ENCODE measurements at places on chromosomes 12 and 14.

- DNase-seq: no peak
Measured at GRCh38 chr12:55955800-55956508, 9.9 kb downstream of the PMEL start.

DNA sequence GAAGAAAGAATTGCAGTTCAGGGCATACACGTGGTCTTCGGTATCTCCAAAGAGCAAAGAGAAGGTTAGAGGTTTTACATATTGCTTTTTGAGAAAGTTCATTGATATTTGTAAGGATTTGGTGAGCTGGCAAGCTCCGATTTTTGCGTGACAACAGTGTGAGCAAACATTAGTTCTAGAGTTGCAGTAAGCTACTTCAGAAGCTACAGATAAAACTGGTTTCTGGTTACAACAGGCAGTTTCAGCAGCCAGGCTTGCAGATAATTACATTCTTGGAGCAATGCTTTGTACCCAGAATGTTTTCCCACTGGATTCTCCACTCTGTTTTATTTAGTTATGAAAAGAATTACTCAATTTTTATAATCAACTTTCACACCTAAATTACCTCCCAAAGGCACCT is 28.2 kb downstream of the KLRK1 start:
- DNase-seq: no peak

DNA sequence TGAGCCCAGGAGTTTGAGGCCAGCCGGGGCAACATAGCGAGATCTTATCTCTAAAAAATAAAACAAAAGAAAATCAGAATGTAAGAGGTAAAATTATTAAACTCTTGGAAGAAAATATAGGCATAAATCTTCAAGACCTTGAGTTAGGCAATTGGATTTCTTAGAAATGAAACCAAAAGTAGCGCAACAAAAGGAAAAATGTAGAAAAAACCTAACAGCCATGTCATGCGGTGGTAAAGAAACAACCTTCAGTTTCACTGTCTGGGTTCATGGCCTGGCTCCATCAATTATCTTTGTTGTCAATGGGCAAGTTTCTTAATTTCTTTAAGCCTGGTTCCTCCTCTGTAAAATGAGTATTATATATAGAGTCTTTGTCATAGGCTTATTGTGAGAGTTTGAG is 5.6 kb upstream of the GCH1 start:
- no peak for DNase-seq

DNA sequence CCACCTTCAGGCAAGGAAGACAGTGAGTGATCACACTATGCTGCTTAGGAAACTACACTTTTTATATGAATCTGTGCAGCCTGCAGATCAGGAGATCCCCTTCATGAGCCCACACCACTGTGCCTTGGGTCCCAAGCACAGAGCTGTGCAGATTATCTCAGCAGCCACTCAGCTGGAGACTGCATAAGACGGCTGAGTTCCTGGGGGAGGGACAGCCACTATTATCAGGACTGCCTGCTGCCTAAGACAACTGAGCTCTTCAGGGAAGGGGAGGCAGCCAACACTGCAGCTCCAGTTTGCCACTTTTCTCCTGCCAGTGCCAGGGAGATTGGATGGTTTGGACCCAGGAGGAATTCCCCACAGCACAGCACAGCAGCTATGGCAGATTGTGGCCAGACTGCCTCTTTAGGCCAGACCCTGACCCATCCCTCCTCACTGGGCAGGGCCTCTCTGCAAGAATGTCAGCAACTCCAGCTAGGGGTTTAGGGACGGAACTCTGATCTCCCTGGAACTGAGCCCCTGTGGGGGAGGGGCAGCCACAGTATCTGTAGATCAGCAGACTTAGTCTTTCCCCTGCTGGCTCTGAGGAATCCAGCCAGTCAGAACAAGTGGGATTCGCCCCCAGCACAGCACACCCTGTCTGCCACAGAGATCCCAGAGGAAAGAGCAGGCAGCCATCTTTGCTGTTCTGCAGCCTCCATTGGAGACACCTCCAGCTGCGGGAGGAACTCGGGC is 141.3 kb downstream of the KLHL28 start:
- no peak for DNase-seq

DNA sequence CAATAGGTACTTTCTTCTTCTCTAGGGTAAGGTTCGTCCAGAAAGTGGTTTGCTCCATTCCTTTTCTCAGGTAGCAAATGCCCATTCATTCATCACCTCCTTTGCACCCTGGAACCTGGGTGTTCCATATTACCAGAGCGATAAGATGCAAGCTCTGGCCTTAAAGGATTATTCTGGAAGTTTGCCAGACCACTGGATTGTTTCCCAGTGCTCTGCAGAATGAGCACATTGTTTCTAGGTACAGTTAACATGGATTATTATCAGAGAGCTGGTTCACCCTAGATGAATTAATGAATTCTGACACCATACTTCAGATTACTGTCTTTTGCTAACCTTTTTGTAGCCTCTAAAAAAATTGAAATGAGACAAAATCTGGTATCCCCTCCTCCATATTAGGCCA is 170.9 kb upstream of the BMP4 start:
- no peak for DNase-seq

- DNase-seq: no peak
Measured at GRCh38 chr12:5043589-5044419, at the start of gene KCNA5. Gene KCNA5, plus strand, starts transcription at chr12:5043879. Its CDS starts 269 bp downstream, at chr12:5044148.

DNA sequence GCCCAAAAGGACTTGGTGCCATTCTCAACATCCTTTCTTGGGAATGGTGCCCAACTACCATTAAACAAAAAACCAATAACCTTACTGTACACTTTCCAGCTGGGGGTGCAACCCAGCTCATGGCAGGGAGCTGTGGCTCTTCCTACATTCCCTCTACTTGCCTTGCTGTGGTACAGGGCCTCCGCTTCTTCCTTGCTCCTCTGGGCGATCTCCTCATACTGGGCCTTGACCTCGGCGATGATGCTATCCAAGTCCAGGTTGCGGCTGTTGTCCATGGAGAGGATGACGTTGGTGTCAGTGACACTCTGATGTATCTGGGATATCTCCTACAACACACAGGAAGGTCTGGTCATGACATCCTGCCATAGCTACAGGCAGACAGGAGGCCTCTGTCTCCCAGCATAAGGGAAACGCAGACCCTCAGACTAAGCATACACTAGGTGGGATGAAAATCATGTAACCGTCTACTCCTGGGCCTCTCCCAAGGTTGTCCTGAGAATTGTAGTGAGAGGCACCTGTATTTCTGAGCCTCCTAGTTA is 3.9 kb downstream of the KRT2 start:
- no peak for DNase-seq

DNA sequence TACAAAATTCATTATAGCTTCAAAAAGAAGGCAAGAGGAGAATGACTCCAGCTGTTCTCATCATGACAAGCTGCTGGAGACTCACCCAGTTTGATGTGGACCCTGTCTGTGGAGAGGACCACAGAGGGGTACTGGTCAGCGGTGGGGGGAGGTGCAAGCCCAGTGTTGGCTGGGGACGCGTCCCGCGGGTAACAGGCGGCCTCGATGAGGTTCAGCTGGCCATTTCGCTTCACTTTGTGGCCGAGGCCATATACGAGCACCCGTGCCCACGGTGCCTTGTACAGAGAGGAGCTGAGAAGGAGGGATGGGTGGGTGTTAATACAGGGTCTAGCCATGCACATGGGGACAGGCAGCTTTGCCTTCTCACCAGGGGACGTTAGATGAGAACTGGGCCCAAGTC is 67.1 kb downstream of the TRAFD1 start:
- DNase-seq: no peak

DNA sequence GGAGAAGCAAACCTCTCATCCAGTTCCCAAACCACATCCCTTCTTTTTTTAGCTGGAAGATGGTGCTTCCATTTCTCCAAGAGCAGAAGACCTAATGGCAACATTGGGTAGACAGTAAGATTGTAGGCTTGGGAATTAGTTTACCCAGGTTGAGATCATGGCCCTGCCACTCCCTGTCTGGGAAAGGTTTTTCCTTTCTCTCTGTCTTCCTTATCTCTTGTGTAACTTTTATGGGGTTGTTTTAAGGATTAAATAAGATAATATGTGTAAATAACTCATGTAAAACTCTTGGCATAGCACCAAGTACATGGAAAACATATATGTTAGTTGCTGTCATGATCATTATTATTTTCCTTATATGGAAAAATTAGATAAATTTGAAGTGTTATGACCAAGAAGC is 23.2 kb upstream of the PSMA6 start:
- no peak for DNase-seq

- DNase-seq: peak; percentile 25
Measured at GRCh38 chr14:102323102-102323501, 3.6 kb downstream of the ZNF839 start.

DNA sequence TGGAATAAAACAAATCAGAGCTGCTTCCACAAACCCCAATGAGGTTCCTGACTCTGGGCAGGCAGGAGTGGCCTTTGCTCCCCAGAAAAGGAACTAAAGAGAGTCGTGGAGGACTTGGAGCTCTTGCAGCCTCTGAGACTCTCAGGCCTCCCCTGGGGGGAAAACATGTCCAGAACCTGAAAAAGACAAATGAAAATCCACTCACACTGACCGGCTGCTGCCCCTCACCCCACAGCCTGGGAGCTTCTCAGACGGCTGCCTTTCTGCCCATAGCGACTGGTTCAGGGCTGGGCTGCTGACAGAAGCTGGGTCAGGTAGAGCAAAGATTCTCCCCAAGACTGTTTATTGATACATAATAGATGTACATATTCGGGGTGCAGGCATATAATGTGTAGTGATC is 356.0 kb downstream of the ADGRD1 start:
- DNase-seq: no peak

- DNase-seq: no peak
Measured at GRCh38 chr14:96940009-96940408, 142.8 kb downstream of the VRK1 start.

GRCh38 chr12:98228683-98229539 is 286.5 kb upstream of the TMPO start:
- no peak for DNase-seq

DNA sequence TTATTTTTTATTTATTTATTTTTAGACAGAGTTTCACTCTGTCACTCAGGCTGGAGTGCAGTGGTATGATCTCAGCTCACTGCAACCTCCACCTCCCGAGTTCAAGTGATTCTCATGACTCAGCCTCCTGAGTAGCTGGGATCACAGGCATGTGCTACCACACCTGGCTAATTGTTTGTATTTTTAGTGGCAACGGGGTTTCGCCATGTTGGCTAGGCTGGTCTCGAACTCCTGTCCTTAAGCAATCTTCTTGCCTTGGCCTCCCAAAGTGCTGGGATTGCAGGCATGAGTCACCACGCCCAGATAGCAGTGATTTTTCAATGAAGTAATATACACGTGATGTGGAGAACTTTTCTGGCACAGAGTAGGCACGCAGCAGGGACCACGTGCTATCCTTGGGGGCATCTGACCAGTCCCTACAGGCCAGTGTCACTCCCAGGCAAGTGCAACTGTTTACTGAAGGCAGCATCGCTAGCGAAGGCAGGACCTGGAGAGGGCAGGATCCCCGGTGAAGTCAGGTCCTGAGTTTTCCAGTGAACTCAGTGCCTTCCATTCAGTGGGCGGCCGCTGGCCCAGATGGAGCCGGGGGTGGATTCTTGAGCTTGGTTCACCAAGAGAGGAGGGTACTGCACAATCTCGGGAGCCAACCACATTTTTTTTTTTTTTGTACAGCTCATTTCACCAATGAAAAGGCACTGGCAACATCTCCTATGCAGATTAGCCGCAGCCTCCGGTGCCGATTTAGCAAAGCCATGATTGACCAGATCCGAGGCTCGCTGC is 11.1 kb upstream of the CLMN start:
- no peak for DNase-seq

GRCh38 chr14:28758885-28759652 is 7.5 kb upstream of the FOXG1 start:
- DNase-seq: no peak

- no peak for DNase-seq
Measured at GRCh38 chr14:64081174-64081746, 212.9 kb downstream of the ESR2 start.

GRCh38 chr12:3107954-3108353 is 30.8 kb downstream of the TSPAN9 start:
- DNase-seq: no peak

DNA sequence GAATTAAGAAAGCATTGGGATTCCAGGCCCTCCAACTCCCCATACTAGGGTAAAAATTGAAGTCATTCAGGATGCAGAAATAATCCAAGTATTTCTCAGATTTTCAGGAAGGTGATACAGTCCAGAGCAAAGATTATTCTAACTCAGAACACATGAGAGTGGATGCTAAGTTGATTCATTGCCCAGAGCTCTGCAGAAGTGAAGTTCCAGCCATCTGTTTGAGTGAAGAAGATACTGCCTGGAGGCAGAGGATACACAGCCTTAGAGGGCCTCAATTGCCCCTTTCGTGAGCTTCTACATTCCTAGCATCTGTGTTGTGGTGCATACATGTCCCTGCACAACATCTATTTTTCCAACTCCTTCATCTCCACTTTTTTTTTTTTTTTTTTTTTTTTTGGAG is 36.9 kb upstream of the SMUG1 start:
- DNase-seq: no peak

GRCh38 chr12:2137711-2138110 is 84.9 kb downstream of the CACNA1C start:
- no peak for DNase-seq
